ENCODE measurements at places on chromosomes 1 and 21.

- DNase-seq: no peak
Measured at GRCh38 chr1:76381450-76382097, 307.0 kb downstream of the ST6GALNAC3 start.

DNA sequence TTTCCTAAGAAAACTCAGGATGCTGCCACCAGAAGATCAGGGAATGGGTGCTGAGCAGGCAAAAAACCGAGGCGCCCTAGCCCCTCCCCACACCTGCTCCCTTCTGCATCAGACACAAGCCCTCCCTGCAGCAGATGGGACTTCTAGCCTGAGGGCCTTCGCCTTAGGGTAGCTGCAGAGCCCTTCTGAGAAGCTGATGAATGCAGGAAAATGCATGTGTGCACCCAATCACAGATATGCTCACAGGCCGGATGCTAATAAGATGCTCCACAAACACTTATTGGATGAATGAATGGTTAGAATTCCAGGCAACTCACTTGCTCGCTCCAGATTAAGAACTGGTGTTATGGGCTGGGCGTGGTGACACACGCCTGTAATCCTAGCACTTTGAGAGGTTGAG lies 6.8 kb upstream of the C1orf210 start:
- no peak for DNase-seq

- DNase-seq: no peak
Measured at GRCh38 chr1:18118491-18118890, 10.9 kb downstream of the IGSF21 start.

- no peak for DNase-seq
Measured at GRCh38 chr1:21200767-21201166, 24.1 kb upstream of the EIF4G3 start.

Data from nephron progenitor cell (in vitro differentiated cells).